ENCODE measurements at places on chromosomes 7 and 10.

GRCh38 chr7:17632384-17632783, 307.9 kb downstream of the SNX13 start:
- DNase-seq, result no peak

DNA sequence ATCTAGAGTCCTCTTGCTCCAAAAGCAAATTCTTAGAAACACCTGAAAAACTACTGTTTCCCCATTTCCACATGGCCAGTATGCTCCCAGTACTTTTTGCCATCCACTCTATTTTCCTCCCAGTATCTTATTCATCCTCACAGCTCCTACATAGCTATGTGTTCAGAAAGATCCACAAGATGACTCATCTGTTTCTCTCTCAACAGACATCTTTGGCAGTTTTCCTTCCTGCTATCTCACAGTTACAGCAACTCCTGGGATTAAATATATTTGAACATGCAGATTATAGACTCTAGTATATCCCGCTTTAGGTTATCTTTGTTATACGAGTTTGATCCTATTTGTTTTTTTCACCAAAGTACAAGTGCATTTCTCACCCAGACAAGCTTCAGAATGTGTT, 675.6 kb upstream of the POT1 start:
- no peak for DNase-seq

DNA sequence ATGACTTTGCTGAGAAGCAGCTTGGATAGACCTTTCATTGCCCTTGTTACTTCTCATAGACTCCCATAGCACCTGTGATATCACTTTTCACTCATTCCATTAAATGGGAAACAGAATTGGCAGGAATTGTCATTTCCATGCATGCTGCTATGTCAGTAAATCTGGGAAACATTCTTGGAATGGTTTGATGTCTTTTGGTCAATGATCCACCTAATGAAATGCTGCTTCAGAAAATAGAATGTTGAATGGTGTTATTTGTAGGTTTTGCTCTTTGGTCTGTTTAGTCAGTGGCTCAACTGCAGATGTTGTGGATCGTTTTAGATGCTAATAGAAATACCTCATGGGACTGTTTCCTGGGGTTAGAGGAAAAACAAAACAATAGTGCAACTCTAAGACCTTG, 127.8 kb downstream of the PLPP4 start:
- DNase-seq, result no peak

- no peak for DNase-seq
These were observed 1007.6 kb downstream of the ANKRD7 start for GRCh38 chr7:119232091-119232490.

- DNase-seq, result no peak
These were observed 14.6 kb downstream of the PHTF2 start for GRCh38 chr7:77813180-77813579.

DNA sequence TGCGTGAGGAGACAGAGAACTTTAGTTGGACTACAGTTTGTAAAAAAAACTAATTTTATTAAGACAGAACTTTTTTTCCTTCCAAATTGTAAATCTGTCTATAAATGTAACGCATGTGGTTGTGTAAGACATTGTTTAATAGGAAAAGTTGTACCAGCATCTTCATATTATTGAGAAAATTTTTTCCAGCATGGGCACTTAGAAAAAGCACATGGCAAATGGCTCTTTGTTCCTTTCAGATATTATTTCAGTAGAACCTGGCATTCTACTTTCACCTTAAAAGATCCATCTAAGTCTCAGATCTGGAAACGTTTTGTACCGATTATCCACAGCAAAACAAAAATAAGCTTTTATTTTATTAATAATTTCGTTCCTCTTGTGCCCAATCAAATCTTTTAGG, 43.2 kb downstream of the ZRANB1 start:
- DNase-seq, result no peak

DNA sequence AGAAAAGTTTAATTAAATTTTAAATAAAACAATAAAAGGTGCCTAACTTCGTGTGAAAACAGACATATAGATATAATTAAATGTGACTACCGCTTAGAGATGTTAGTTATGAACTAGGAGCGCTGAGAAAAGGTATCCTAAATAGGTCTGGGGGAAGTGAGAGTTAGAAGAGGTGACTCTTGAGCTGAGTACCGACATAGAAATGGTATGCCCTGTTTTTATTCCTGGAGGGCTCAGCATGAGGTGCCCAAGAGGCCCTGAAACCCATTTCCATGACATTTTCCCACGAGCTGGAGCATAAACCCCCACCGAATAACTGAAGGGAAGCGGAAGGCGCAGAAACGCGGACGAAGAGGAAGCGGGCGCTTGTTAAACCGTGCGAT, 433 bp upstream of the STARD3NL start:
- no peak for DNase-seq

GRCh38 chr10:73863039-73863817, 11.1 kb downstream of the CAMK2G start:
- no peak for DNase-seq

DNA sequence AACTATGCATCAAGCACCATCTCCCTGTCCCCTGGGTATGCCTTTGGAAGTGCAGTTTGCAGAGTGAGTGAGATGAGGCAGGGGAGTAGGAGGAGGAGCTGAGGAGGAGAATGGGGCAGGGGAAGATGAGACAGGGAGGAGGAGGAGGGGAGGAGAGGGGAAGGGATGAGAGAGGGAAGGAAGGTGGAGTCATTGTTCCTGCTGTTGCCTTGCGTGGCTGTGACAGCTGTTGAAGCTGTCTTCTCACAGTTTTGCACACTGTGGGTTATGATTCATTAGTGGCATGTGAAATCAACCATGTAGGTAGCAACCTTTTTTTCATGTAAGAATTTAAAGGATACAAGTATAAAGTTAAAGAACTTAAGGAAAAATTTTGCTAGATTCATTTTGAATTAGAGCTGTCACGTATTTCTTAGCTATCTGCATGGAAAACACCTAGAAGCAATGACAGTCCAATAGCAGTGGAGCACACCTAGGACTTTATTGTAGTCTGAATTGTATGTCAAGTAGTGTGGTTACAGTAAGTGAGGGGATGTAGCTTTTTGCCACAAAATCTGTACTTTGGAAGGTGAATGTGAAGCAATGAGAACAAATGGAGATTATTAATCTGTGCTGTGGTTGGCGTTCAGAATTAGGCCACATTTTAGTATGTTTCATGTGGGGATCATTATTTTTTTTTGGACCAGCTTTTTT, 21.7 kb downstream of the CCM2 start:
- no peak for DNase-seq

DNA sequence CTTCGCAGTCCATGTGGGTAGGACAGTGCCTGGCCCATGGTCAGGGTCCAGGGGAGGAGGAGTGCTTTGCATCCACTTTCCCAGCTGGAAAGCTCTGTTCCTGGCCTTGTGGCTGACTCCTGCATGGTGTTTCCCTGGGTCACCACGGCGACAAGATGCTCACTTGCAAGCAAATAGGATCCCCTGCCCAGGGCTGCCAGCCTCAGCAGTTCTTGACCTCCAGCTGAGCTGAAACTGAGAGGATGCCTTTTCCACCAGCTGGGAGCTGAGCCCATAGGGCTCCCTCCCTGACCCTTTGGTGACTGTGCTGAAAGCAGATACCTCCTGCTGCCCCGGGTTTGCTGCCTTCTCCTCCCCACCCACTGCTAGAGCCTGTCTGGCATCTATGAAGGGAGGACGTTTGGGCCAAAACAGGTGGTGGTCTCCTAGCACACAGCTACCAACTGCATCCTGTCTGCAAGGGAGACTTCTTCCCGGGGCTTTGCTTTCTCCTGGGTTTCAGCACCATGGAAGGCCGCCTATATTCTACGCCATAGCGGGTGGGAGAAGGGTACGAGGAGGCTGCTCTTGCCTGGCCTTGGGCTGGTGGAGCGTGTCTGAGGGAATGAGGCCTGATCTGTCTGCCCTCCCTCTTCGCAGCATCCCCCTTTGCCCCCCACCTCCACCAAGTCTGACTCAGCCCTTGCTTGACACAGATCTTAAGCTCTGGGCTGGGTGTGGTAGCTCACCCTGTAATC, 34.4 kb downstream of the UBTD1 start:
- DNase-seq, result no peak

DNA sequence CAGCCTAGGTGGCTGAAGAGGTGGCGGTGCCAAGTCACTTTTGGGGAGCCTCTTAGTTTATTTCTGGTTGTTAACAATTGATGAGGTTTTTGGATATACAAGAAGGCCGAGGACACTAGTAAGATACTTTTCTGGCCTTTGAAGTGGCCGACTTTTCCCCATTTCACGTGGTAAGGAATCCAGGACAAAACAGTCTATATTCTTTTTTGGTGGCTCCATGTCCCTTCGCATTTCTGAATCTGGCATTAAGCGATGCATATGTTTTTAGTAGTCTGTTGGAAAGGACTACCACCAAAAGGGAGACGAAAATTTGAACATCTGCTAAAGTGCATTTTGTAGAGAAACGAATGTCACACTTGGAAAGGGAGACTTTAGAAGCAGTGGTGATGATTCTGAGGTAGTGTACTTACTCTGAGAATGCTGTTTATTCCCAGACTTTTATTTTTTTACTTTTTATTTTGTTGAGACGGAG, 1.5 kb downstream of the MLLT10 start:
- no peak for DNase-seq

DNA sequence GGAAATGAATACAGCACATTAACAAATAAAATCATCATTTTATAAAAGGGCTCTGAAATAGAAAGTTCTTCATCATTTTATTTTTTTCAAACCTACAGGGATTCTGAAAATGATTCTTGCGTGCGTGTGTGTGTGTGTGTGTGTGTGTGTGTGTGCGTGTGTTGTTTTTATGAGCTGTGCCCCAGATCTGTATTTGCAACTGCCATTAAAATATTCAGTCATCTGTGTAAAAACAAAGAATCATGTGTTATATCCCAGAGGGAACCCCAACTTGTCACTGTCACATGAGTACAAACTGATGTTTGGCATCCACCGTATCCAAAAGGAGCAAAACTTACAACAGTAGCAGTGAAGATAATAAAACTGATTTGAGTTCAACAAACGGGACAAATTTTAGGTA, 635.4 kb upstream of the PFKP start:
- no peak for DNase-seq

DNA sequence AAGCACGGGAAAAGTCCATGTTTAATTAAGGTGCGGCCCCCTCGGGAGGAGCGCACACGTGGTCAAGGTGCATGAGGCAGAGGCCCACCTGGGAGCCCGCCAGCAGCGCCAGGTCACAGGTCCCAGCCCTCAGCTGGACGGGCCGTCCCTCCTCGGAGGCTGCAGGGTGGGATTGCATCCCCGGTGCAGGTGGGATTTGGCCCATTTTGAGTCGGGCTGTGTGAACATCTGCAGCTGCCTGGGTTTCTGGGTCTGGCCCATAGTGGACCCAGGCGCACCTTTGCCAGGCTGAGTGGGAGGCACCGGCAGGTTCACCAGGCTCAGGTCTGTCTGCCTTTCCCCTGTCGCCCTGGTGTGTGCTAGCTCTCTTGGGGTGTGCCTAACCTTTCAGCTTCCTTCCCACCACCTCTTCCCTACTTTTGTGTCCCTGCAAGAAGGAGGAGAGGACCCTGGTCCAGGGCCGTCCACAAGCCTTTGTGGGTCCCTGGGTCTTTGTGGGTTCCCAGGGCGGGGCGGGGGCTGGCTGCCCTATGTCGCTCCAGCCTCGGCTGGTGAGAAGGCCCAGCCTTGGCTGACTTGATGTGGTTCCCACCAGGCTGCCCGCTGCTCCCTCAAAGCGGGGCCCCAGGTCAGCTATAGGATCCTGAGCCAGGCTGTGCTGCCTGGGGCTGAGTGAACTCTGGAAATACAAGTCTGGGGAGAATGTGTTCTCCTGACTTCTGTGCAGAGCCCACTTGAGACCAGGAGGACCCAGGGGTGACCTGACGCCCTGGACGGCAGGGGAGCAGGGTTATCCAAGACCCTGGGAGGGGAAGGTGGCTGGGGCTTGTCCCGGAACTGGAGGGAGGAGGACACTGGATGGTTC, 186.7 kb upstream of the SHH start:
- no peak for DNase-seq

DNA sequence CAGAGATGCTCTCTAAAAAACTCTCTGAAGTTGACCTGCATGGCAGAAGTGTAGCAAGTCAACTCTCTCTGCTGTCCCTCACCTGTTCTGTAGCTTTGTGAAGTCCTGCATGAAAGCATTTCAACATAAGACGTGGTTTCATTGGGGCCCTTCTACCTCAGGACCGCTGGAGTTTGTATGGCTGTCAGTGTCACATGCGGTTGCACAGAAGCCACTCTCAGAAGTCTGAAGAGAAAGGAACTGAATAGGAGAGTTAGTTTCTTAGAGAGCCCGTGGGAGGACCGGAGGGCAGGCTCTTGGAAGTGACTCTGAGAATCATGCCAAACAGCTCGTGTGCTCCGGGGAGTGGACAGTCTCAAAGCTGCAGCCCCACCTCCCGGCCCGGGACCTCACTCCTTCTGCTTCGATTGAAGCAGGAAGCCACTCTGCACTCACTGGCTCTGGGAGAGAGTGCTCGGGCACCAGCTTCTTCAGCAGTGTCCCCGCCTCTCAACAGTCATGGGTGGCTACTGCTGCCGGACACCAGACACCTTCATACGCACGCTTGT, 486.7 kb downstream of the SDK1 start:
- no peak for DNase-seq

DNA sequence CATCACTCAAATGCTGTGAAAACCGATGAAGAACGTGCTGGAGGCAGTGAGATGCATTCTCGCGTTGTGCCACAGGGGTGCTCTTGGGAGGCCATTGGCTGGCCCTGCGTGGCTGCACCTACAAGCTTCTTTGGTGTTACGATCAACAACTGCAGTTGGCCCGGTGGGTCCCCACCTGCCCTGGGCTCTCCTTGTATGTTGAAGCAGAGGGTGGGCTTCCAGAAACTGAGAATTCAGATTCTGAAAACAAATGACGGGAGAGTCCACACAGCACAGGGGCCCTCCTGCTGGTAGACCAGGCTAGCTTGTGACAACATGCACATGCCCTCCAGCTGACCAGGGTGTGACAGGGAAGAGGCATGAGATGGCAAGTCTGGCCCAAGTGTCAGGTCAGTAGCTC, 23.7 kb upstream of the DDC start:
- DNase-seq, result no peak

- peak; percentile 17 for DNase-seq
These were observed 257.6 kb upstream of the GHITM start for GRCh38 chr10:83881661-83882060.

GRCh38 chr7:46352004-46352954, 431.2 kb upstream of the IGFBP3 start:
- peak; percentile 43 for DNase-seq

- no peak for DNase-seq
These were observed 179.5 kb upstream of the ITGB1 start for GRCh38 chr10:33137356-33138005.

- DNase-seq, result no peak
These were observed 245.8 kb downstream of the FRMD4A start for GRCh38 chr10:14084875-14085274.

- DNase-seq, result no peak
These were observed 199.8 kb downstream of the EBF3 start for GRCh38 chr10:129764011-129764900.
